ENCODE measurements at places on chromosomes 13 and 19.

DNA sequence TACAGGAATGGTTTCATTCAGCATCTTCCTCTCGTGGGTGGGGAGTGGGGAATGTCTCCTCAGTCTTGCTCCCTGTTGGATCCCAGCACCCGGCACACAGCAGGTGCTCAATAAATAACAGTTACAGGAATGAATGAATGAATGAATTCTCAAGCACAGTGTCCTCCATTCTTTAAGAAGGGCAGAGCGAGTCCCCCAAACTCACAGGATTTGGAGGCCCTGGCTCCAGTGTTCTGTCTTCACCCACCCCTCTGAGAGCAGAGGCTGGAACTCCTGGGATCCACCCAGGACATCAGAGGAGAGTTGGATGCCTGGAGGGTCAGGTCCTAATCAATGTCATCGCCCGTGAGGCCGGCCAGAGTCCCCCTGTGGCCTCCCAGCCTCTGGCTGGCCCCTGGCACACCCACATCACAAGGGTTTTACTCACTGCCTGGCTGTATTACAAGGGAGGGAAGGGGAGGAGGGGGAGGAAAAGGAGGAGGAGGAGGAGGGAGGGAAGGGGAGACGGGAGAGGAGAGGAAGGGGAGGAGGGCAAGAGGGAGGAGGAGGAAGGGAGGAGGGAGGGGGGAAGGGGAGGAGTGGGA, 8.7 kb upstream of the CREB3L3 start:
- DNase-seq: peak; percentile 12

DNA sequence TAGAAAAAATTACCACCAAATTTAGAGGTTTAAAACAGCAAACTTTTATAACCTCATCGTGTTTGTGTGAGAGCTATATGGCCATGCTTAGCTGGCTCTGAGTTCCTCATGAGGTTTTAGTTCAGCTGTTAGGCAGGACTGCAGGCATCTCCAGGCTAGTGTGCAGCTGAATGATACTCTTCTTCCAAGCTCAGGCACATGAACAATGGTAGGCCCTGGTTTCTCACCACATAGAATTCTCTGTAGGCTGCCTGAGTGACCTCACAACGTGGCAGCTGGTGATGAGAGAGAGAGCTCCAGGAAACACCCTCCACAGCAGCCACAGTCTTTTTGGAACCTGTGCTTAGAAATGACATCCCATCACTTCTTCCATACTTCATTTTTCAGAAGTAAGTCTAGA, 540.6 kb upstream of the MIR17HG start:
- no peak for DNase-seq

- no peak for DNase-seq
Observed at GRCh38 chr13:51326777-51327176, 12.7 kb upstream of the SERPINE3 start.

DNA sequence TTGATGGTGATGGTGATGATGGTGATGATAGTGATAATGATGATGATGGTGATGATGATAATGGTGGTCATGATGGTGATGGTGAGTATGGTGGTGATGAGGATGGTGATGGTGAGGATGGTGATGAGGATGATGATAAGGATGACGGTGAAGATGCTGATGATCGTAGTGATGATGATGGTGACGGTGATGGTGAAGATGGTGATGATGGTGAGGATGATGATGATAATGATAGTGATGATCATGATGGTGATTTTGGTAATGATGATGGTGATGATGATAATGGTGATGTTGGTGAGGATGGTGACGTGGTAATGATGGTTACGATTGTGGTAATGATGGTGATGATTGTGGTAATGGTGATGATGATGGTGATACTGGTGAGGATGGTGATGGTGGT, 10.8 kb upstream of the BCAT2 start:
- no peak for DNase-seq

DNA sequence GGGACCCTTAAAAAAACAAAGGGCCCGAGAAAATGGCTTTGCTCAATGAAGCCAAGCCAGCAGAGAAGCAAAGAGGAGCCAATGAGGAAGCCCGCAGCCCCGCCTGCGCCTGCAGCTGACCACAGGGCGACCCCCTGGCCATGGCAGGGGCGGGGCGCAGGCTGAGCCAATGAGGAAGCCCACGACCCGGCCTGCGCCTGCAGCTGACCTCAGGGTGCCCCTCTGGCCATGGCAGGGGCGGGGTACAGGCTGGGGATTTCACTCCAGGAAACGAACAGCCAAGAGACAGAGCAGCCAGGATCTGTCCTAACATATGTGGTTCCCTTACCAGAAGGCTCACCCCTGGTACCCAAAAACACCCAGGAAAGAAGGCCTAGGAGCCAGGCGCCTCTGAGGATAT, 101.4 kb downstream of the STK24 start:
- peak; percentile 56 for DNase-seq
